GM19239 (cell line): ENCODE measurements at places on chromosomes 3 and 15.

DNA sequence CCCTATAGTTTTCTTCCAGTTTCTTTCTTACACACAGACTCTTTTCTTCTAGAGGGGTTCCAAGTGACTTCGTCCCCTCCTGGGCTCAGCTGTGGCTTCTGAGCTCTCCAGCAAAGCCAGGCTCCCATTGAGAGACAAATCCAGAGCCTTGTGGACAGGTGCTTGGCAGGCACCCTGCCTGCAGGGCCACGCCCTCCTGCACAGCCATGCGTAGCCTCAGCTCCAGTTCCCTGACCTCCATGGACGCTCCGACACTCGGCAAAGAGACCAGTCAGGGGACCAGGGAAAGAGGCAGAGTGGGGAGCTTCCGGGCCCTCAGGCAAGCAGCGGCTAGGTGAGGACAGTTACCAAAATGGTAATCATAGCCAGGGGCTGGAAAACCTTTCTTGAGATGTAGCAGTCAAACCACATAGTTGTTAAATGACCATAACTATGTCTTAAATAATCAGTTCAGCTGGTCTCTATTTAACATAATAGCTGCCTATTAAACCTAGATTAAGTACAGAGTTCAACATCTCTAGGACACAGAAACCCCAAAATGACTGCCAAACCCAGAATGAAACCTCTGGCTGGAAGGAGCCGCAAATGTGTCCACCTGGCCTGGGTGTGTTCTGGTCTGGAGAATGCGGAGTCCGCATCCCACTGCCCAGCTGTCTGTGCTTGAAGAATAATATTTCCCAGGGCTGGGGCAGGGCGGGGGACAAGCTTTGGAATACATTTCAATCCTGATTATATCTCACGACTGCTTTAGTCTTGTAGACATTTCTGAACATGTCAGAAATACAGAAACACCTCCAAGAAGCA, 69.3 kb upstream of the RGMA start:
- DNase-seq: no peak

- DNase-seq: no peak
Observed at GRCh38 chr3:105676621-105677300, 192.1 kb downstream of the CBLB start.

GRCh38 chr15:29698030-29698701, 124.1 kb downstream of the TJP1 start:
- DNase-seq: no peak

- DNase-seq: no peak
Observed at GRCh38 chr15:93070132-93070531, 18.9 kb downstream of the RGMA start.

DNA sequence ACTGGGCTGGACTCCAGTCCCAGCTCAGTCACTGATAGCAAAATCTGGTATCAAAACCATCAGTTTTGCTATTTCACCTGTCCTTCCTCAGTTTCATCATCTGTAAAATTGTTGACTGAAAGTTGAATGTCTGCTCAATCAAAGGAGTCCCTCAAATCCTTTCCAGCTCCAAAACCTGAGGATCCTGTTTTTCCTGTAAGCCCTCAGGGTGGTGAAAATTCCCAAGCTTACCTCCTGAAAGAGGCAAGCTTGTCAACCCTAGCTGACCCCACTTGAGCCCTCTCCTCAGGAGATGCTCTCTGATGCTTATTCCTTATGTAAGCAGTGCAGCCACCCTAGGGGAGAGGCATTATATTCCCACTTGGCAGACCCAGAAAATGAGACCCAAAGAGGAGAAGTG, 82.6 kb downstream of the HMG20A start:
- no peak for DNase-seq

GRCh38 chr15:57550640-57551039, 41.1 kb upstream of the MYZAP start:
- DNase-seq: no peak

DNA sequence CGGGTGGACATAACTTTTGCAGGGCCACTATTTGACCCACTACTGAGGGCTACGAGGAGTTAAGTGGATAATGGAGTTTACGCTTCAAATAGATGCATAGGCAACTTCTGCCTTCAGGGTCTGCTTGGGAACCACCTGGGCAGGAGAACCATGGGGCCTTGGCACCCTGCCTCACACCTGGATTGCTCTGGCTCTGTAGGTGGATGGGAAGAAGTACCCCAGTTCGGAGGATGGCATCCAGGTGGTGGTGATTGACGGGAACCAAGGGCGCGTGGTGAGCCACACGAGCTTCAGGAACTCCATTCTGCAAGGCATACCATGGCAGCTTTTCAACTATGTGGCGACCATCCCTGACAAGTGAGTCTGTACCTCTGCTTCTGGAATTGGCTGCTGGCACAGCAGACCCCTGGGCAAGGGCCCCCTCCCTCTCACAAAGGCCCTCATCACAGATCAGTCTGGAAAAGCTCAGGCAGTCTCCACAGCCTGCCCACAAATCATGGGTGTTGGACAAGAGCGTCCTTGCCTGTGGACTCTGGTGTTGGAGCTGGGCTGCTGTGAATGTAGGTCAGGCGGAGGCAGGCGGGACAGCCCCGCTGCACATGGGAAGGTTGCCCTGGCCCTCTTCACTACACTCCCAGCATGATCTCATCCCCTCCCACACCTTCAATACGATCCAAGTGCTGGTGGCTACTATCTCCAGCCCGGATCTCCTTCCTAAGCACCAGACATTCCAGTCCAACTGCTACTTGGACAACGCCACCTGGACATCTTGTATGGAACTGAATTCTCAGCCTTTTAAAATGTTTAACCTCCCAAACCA, 46.7 kb downstream of the MESD start:
- no peak for DNase-seq

- no peak for DNase-seq
Observed at GRCh38 chr15:49196856-49197255, 26.8 kb downstream of the GALK2 start.

- DNase-seq: no peak
Observed at GRCh38 chr15:28125673-28126651, 26.8 kb upstream of the OCA2 start.

- no peak for DNase-seq
Observed at GRCh38 chr15:59166166-59166565, 40.5 kb upstream of the LDHAL6B start.

DNA sequence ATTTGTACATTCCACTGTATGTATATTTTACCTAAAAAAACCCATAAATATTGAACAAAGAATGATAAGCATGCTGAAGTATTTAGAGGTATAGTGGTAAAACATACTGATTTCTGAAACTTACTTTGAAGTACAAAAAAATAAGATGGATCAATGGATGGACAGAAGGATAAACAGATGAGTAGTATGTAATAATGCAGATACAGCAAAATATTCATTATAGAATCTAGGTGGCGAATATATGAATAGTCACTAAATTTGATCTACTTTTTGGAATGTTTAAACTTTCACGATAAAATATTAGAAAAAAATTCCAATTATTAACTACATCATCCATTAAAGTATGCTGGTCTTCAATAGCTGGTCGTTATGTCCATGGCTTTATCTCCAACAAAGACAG, 51.9 kb upstream of the GNB4 start:
- no peak for DNase-seq

- no peak for DNase-seq
Observed at GRCh38 chr15:64731805-64732151, 43.6 kb downstream of the RBPMS2 start.

DNA sequence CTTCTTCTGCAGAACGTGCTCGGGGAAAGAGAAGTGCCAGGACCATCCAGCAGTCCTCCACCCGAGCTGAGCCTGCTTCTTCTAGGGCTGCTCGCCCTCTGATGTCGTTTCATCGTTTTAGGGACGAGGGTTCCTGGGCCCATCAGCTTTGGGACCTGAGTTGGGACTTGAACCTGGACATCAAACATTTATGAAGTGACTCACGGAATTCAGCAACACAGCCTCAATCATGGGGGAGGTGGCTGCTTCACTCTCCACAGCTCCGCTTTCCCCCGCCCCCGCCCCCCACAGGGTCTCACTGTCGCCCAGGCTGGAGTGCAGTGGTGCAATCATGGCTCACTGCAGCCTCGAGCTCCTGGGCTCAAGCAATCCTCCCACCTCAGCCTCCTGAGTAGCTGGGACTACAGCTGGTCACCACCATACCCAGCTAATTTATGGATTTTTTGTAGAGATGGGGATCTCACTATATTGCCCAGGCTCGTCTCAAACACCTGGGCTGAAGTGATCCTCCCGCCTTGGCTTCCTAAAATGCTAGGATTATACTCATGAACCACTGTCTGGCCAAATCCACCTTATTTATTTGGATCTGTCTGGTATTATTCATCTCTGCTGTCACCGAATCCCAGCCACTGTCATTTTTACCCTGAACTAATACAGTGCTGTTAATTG, 725 bp upstream of the SCAMP2 start:
- no peak for DNase-seq

DNA sequence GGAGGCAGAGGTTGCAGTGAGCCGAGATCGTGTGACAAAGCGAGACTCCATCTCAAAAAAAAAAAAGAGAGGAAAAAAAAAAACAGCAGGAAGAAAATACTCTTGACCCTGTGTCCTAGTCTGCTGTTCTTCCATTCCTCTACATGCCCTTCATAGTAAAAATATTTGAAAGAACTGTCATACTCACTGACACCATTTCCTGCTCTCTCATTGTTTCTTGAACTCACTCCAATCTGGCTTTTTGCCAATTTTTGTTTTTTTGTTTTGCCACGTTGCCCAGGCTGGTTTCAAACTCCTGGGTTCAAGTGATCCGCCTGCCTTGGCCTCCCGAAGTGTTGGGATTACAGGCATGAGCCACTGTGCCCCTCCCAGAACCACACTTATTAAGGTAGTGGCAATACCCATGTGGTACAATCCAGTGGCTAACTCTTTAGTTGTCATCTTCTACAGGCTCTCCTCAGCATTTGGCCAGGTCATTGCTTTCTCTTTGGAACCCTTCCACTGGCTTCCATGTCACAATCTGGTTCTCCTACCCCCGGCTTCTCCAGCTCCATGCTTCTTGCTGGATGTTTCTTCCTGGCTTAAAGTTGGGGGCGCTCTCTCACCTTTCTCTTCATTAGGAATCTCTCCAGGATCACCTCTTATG, 238.2 kb upstream of the C2CD4B start:
- DNase-seq: no peak

GRCh38 chr3:34218706-34219385, 420.4 kb downstream of the PDCD6IP start:
- DNase-seq: no peak

DNA sequence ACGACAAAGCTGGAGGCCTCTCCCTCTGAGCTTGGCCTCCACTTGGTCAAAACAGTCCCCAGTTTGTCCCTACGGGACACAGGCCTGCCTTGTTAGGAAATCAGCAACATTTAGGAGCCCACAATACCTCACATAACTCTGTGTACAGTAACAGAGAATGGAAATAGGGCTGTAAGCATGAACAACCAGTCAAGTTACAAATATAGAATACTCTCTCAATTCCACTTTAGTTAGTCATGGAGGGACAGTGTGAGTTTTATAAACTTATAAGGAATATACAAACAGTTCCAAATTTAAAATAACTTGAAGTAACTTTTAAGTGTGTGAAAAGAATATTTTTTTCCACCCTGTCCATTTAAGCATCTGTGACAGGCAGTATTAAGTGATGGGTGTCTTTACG, 129.4 kb downstream of the PGPEP1L start:
- no peak for DNase-seq

DNA sequence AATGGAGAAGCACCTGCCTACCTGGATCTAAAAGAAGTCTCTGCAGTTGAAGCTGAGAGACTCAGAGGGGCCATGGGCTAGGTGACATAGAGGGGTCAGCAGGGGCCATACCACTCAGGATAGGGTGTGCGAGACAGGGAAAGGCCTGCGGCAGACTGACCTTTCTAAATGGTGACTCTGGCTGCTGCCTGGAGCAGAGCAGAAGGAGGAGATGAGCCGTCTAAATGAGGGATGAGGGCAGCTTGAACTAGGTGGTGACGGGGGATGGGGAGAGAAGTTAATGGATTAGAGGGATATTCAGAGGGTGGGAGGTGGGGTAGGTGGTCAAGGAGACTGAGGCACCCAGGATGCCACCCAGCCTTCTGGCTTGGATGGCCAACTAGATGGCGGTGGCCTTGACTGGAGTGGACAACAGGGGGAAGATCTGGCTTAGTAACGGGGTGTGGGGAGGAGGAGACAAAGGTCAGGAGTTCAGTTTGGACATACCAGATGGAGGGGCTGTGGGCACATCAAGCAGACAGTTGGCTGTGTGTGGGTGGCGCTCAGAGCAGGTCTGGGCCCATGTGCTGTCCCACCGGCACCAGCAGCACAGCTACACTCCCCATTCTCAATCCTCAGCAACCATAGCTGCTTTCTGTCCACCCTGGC, 3.2 kb upstream of the ITIH1 start:
- no peak for DNase-seq

GRCh38 chr3:195032955-195033354, 238.0 kb downstream of the XXYLT1 start:
- DNase-seq: no peak

DNA sequence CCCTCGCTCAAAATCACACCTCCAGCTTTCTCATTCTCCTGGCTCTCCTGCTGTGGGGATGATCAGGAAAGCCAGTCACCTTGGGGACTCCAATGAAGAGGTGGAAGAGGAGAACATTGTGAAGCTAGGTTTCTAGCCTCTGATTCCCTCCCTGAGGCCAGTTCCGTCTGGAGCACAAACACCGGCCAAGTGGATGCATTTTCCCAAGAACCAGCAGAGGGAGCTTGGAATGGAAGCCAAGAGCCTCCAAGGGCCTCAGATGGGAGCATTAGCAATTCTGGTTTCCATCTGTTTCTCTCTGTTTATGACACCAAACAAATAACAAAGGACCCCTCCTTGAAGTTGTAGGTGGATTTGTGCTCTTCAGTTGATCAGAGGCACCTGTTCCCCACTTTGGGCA, 40.6 kb upstream of the NMNAT3 start:
- DNase-seq: no peak

GRCh38 chr15:95874637-95875036, 455.9 kb upstream of the NR2F2 start:
- no peak for DNase-seq

DNA sequence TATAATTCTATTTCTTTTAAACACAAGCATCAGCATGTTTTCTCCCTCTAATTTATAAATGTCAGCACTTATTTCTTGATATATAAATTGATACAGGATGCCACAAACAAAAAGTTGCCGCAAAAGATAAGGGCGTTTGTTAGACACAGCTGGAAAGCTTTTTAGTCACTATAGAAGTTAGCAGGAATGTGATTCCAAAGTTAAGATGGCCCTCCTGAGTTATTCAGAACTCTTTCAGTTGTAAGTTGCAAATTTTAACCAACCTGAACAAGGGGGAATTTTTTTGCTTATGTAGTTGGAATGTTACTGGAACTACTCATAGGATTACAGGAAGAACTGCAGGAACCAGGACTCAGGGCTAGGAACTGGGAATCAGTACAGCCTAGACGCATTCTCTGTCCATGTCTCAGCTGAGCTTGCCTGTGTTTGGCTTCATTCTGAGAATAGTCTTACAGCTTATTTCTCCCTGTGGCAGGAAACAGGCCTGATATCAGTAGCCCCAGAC, 166.3 kb downstream of the VGLL4 start:
- no peak for DNase-seq

DNA sequence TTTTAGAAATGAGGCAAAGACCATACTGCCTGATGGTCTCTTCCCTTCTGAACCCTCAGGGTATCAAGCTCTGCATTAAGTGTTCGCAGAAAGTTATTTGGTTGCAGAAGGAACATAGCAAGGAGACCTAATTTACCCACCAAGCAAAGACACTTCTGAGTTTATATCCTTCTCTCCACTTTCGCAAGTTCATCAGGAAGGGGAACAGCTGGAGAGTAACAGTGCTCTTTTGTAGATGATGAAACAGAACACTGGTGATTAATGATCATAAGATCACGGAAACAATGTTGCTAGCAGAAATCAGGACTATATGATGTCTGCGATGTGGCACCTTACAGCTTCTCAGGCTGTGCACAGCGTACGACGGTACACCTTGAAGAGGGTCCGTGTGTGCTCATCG, 62.1 kb downstream of the NCEH1 start:
- no peak for DNase-seq

GRCh38 chr15:47486040-47486439, 231.3 kb upstream of the SEMA6D start:
- DNase-seq: no peak
